ENCODE measurements at places on chromosomes 2 and 18.
A peak's percentile ranks its signal among the peaks of the same experiment; 100 is the strongest.

DNA sequence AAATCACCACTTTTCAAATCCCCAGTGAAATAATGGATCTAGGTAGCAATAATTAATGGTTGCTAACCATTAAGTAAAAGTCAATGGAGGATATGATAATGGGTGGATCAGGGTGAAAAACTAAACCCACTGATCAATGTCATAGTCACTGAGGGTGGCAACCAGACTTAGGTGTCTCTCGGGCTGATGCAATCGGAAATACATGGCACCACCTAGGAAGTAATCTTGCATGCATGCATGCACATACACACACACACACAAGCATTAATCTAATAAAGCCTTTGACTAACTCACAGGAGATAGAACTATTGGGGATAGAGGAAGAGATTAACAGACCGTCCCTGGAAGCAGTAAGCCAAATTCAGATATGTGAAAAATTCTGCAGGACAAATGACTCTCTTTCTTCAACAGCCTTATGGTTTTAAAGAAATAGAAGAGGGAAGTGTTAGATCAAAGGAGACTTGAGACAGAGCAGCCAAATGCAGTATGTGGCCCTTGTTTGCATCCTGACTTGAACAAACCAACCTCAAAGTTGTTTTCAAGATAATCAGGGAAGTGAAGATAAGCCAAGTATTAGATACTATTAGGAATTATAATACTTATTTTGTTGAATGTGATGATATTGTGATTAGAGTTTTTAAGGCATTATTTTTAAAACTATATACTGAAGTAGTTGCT, 186.0 kb upstream of the RMP24 start:
- DNase-seq: no peak

- no peak for DNase-seq
These were observed 213.6 kb downstream of the NR4A2 start for GRCh38 chr2:156118753-156119416.

- DNase-seq: no peak
These were observed 86.6 kb downstream of the ACOXL start for GRCh38 chr2:110818767-110819481.

DNA sequence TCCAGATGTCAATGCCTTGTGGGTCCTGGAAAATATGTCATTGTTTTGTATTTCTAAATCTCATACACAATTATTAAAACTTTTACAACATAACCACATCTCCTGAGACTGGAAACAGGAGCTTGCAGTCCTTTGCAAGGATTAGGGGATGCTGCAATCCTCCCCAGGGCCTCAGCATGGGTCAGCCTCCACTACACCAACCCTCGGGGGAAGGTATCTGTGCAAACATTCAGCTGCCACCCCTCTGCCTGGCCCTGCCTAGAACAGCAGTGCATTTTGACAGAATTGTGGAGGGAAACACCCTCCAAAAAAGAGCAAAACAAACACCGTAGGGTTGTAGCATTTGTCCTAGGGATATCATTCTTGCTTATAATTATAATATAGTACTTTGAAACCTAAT, 4.2 kb upstream of the UPP2 start:
- DNase-seq: no peak

DNA sequence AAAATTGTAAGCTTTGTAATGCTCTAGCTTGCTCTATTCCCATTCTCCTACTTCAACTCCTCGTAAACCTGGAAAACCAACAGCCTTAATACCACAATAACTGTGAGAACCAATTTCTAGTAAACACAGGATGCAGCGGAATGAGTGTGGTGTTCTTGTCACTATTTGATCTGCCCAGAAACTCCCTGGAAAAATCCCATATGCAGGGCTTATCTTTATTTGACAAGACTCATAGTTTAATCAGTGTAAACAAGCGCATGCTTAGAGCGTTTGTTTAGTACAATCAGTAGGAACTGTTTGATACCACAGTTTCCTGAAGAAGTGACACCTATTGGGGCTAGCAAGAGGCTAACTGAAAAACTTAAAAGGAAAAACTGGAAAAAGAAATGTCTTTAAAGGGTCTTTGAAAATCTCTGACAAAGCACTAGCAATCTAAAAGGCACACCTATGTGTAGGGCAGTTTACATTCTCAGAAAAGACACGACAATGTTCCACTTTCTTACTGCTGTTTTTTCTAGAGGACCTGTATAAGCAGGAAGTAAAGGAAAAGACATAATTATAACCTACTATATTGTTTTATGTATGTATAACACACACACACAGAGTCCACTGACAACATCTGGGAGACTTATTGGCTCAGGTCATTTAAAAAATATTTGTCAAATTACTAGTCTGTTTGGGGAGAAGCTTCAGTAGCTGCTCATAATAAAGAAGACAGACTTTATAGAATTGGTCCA, 241.4 kb upstream of the KLHL14 start:
- DNase-seq: no peak

DNA sequence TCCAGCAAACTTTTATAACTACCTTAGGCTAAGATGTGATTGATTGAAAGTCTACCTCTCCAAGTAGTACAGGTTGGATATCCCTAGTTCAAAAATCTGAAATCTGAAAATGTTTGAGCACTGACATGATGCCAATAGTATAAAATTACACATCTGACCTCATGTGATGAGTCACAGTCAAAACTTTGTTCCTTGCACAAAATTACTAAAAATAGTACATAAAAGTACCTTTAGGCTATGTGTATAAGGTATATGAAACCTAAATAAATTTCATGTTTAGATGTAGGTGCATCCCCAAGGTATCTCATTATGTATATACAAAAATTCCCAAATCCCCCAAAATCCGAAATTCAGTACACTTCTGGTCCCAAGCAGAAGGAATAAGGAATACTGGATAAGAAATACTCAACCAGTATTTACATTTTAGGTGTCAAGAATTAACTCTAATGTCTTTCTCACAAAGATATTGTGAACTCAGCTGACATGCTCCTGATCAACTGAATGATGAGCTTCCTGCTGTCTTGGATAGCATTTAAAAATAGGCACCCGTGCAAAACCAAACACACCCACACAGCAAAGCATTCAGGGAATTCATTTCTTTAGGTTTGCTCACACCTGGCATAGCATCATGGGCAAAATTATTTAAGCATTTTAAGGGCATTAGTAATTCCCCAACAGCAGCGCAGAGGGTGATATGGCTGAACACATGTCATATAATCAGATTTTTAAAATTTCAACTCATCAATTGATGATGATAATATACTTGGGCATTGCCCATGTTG, 497.4 kb upstream of the MEIS1 start:
- no peak for DNase-seq

DNA sequence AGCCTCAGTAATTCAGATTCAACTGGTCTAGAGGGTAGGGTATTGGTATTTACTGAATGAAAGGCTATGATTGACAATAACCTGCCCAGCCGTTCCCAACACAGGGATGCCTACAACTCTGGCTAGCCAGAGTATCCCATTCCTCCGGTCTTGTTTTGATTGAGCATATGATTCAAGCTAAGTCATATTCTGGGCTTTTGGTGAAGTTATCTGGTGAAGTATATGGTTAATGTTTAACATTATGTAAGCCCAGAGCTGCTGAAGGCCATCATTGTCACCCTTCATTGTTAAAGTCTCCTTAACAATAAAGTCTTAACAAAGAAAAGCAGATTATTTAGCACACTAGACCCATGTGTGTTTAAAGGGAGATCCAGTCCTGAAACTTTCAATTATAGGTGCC, 152.6 kb downstream of the EXOC6B start:
- DNase-seq: no peak

GRCh38 chr2:27074738-27075565, 3.5 kb upstream of the EMILIN1 start:
- DNase-seq: no peak

- peak; percentile 12 for DNase-seq
These were observed at the start of gene MAP2 for GRCh38 chr2:209423562-209424198. TSS of gene MAP2 (plus strand) at chr2:209424047. CDS start at chr2:209653171, 229,124 bp downstream.

DNA sequence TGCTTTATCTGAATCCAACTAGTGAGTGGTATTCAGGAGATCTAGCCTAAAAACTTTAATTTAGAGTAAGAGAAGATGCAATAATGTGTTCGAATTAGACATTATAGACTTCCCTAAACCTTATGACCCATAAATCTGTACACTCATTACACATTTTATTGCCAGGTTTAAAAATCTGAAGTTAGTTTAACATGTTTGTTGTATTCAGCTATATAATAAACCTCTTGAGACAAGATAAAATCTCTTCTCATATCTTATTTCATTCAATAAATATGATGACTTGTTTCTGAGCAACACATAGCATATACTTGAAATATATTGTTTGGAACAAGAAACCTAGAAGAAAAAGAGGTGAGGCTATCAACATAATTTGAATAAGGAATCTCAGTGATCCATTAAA, 150.7 kb downstream of the CDH7 start:
- no peak for DNase-seq
